Pons (tissue), 1 donor: ENCODE measurements at places on chromosomes 7 and 10.

DNA sequence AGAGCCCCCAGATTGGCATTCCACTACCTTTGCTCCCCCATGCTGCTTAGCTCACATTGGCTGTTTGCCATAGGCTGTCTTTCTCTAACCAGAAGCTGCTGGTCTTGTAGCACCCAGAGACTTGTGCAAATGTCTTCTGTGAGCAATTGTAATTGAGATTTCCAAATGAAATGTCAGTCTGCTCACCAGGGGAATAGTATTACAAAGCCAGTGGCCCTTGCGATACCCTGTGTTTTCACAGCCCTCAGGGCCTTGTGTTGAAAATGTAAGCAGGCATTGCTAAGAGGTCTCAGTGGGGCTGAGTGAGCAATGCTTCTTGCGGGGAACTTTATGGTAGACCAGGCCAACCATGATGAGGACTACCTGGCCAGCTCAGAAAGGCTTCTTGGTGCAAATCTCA lies 746.5 kb downstream of the LRMDA start:
- DNase-seq, result no peak

GRCh38 chr7:28032738-28033380 lies 147.7 kb downstream of the JAZF1 start:
- DNase-seq, result no peak

GRCh38 chr10:129809841-129810240 lies 154.2 kb downstream of the EBF3 start:
- DNase-seq, result no peak

DNA sequence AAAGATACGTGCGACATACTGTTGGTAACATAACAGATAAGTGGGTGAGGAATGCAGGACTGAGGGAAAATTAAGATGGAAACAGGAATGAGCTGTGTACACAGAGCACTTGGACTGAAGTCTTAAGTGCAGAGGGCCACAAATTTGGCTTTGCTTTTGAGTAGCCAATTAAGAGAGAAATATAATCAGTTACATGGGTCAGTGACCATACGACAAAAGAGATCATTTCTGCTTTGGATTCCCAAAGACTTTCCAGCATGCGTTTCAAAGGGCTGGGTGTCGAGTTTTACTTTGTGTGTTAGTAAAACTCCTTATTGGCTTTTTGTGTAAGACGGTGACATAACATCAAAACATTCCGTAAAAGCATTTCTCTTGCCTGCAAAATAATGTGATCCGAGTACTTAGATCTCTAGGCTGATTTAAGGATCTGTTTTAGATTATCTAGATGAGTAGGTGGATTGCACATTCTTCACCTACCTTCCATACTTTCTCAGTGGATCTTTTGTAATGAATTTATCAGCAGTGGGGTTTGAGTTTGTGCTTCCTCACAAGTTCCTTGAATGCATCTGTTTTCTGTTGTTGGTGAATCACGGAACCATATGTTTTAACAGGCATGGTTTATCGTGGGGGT lies 7.5 kb downstream of the RABGEF1 start:
- no peak for DNase-seq

GRCh38 chr7:146115851-146116520 lies 615 bp upstream of the CNTNAP2 start:
- peak; percentile 25 for DNase-seq

DNA sequence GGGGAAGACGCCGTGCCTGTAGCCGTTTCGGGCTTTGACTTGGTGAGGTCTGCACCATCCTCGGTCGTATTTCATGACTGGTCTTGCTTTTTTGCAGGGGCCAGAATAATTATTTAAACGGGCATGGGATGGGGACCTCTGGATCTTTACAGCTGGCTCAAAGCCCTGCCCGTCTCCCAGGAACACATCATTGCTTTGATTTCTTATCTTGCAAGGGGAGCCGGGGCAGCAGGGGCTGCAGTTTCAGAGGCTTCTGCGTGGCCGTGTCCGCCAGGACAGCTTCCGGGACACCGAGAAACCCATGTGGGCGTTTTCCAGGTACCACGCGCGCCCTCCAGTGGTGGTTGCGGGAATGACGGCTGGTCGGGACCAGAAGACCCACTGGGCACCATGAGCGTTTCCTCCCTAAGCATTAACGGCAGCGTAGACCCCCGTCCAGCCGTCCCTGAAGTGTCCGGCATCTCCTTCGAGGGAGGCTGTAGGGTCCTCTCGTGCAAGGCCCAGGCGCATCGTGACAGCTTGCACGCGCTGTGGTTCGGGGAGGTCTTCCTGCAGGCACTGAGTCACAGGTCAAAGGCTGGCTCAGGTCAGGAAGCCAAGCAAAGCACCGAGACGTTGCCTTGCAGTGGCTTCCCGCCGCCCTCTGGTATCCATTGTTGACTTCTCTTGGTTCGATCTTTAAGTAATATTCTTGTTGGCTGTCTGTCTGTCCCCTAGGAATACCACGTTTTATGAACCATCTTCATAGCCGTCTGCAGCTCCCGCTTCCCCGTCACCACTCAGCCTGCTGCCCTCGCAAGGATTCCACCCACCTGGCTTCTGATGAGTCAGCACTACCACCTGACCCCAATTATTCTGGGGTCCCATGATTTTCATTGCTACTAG lies 16.2 kb upstream of the ZFAND2A start:
- peak; percentile 42 for DNase-seq

DNA sequence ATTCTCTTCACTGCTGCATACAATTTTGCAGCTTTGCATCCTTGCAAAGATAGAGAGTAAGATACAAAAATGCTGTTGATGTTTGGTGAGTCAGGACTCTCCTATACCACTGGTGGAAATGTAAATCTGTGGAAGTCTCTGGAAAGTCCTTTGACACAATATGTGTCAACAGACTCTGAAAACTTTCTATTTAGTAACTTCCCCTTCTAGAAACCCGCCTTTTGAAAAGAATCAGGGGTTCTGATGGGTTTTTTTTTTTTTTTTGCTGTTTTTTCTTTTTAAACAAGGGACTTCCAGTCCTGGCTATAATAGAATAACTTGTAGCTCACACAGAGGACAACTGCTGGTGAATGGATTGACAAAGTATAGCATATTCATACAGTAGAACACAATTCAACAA lies 16.4 kb downstream of the NOD1 start:
- DNase-seq, result no peak

GRCh38 chr7:151665368-151665767 lies 145.7 kb upstream of the RHEB start:
- DNase-seq, result no peak

- DNase-seq, result no peak
Measured at GRCh38 chr7:103240806-103241205, 56.4 kb upstream of the PMPCB start.

GRCh38 chr10:94428766-94429707 lies 26.7 kb downstream of the TBC1D12 start:
- no peak for DNase-seq

- no peak for DNase-seq
Measured at GRCh38 chr10:119680650-119681081, 29.5 kb downstream of the BAG3 start.

DNA sequence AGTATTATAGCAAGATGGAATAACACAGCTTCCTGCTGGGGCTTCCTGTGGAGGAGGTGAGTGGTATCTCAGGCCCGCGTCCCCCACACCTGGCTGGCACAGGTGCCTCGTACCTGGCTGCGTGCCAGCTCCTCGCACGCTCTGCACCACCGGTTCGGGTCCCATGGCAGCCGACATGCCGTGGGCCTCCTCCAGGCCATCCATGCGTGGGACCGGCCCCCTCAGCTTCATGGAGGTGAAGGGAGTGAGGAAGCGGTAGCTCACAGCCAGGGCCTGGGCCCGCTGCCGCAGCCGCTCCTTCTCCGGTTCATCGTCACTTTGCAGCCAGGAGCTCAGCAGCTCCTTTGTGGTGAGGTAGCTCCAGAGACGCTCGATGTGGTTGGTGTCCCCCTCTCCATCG lies 90.4 kb downstream of the ITIH5 start:
- DNase-seq, result no peak

GRCh38 chr10:109358325-109358724 lies 565.0 kb downstream of the XPNPEP1 start:
- no peak for DNase-seq

DNA sequence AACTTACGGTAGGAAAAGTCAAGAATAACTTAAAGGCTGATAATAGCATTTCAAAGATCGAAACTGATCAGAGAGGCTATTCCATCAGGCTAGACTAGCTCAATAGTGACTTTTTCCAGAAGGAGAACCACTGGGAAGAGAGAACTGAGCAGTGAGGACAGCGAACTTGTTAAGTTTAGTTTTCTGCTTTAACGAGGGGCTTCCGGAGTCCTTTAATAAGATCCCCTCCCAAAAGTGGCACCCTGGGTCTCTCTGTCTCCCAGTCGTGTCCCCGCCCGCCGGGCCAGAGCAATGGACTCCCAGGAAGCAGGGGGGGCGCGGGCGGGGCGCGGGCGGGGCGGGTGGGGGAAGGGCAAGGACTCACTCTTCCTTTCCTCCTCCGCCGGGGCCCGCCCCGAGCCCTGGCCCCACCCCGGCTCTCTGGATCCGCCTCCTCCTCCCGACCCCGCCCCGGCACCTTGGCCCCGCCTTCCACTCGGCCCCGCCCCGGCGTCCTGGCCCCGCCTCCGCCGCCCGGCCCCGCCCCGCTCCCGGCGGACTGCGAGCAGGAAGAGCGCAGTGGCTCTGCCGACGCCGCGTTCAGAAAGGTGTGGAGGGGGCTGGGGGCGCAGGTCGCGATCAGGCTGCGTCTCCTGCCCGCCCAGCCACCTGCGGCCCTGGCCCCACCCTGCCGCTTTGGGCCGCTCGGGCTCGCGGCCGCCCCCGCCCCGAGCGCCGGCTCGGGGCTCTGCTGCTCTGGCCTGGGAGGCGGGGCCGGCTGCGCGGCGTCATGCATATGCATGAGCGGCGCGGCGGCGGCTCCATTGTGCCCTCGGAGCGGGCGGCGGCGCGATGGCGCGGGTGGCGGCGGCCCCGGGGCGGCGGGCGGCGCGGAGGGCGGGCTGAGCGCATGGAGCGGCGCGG lies at the start of gene ZMIZ2:
ZMIZ2 (plus strand) TSS at position 803 of the 903 bp plus-strand sequence. CDS start 7,403 bp downstream, outside the sequence.
- peak; percentile 89 for DNase-seq

DNA sequence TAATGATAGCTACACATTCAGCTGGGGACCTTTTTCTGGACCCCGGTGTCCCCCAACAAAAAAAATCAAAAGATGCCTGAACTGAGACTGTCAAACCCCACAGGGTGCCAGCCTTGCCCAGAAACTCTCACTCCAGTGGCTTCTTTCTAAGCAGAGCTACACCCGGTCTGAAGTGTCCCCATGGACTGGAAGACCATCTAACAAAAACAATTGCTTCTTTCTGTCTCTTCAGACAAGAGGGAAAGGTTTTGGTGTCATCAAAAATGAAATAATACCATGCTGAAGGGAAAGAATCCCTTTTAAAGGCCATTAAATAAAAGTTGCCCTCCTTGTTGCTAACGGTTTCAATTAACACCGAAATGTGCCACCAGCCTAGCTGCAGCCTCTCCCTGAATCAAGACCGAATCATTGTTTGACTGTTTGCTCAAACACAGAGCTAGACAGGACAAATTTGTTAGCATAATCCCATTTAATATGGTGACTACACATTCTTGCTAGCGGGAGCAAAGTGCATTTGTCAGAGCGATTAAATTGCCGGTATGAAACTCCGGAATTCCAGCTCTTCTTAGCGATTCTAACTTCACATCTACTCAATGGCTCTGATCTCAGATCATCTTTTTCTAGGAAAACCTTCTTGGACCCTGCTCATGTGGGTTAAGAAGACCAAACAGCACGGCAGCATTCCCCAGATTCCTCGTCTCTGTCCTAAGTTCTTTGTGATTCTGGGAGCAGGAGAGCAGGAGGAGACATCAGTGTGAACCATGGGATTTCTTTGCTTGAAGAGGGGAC lies 397.5 kb upstream of the PRKCQ start:
- no peak for DNase-seq

GRCh38 chr7:51280156-51280555 lies 36.5 kb downstream of the COBL start:
- DNase-seq, result no peak

DNA sequence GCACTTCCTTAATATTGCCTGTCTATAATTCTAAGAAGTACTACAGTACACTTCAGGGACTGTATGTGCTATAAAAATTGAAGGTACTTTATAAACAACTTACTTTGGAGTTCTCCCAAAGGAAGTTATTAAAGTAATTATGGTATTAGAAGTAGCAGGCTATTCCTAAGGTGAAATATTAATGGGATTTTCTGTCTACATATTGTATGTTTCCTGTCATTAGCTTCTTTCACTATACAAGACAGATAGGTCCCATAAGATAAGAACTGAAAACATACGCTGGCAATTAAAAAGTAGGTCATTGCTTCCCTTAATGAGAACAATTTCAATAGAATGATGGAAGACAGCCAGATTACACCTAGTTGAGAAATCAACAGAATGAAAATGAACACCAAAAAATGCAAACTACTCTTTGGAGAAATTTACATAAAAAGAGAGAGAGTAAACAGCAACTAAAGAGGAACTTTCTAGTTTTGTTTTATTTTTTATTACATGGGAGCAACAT lies 147.0 kb downstream of the HBP1 start:
- DNase-seq, result no peak

DNA sequence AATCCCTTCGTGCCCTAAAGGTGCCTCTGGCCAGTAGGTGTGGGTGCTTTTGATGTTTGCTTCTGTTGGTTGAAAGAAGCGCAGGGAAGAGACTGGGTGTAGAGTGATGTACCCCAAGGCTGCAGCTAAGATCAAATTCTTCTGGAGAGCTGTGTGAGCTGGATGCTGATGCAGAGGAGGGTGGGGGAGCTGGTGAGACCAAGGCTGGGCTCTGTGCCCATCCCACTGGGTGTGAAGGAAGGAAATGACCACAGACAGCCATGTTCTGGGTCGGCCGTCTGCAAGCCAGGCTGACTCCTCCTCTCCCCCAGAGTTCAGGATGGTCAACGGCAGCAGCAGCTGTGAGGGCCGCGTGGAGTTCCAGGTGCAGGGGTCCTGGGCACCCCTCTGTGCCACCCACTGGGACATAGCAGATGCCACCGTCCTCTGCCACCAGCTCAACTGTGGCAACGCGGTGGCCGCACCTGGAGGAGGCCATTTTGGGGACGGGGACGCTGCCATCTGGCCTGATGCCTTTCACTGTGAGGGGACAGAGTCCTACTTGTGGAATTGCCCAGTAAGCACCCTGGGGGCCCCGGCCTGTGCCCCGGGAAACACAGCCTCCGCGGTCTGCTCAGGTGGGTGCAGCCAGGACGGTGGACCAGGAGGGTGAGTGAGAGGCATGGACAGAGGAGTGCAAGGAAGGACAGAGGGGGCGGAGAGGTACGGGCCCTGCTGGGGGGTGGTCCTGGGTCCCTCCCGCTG lies 5.1 kb downstream of the SCART1 start:
- DNase-seq, result no peak

DNA sequence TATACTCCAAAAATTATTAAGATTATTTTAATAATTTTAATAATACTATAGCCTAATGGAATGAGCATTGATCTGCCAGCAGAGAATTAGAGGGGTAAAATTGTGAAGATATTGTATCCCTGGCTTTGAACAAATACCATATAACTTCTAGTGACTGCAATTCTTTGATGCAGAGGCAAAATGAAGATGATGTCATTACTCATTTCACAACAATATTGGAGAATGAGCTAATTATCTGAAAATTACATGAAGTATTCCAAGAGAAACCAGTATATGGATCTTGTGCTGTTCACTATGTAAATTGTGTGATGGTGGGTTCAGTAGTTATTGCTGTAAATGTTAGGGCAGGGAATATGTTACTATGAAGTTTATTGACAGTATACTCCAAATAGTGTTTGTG lies 80.2 kb downstream of the CFTR start:
- DNase-seq, result no peak

- DNase-seq, result no peak
Measured at GRCh38 chr10:63446716-63447440, 18.9 kb downstream of the JMJD1C start.
